ENCODE measurements at places on chromosomes 12 and 14. TPM values are rescaled to one million over a fixed set of nuclear protein-coding genes. Genes with fewer than 3 reads are reported as not detected.

GRCh38 chr14:61462566-61463193 is 141.3 kb downstream of the PRKCH start:
- DNase-seq = no peak
- H3K27ac ChIP-seq = no peak overlapping the region
- peaks cover 75% of the 10 kb centered on the region for H3K4me1 ChIP-seq
- H3K27me3 ChIP-seq = no peaks in the 10 kb centered on the region
- H3K36me3 ChIP-seq = peaks cover 53% of the 10 kb centered on the region

DNA sequence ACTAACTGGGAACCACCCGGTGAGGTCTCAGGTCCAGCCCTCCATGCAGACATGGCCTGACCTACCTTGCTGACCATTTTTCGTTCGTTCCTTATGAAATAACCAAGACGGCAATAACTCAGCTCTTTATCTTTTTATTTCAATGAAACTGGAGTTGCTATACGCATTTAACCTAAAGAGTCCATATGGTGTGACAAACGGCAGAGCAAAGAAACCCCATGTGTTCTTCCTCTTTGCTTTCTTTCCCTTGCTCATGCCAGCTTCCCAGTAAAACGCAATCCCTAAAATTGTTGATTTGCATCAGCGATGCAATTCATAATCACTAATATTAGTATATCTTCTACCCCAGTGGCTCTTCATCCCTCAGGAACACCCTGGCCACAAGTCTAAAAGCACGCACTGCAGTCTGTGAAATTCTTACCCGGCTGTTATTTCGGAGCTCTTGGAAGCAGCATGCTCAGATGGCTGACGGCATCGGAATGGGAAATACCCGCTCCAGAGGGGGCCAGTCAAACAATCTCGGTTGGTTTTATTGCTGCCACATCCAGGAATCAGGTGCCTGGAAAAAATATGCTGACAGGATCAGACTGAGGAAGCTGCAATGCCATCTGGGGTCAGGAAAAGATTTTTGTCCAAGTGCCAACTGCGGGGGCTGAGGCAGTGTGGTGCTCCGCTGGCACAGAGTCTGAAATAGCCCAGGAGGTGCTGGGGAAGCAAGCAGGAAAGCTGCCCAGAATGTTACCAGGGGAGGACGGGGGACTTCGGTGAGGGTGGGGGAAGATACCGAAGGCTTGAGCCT is 28.2 kb upstream of the KCNA1 start:
- no peak for DNase-seq
- no peak overlapping the region for H3K27ac ChIP-seq
- H3K4me3 ChIP-seq = no peak overlapping the region
- peaks cover 6% of the 10 kb centered on the region for H3K36me3 ChIP-seq
- H3K4me1 ChIP-seq = no peaks in the 10 kb centered on the region
- H3K27me3 ChIP-seq = peaks cover 25% of the 10 kb centered on the region

DNA sequence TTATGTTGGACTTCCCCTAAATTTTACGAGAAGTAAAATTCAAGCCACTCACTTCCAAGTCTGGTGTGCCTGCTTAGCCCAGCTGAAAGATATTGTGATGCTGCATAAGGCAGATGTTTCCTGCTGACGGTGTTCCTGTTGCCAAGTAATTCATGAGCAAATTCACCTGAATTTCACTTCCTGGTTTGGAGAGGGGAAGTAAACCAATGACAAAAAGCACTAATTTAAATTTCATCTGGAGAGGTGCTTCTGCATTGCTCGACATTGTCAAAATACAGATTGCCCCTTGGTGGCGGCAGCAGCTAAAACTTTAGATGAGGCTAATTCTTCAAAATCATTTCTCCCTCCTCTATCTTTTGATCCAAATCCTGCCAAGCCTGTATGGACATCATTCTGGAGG is 281.1 kb downstream of the AACS start:
- no peak overlapping the region for H3K4me3 ChIP-seq

The SDR9C7 gene
- total RNA-seq = not detected

The CRIP1 gene
- 82.7 TPM for total RNA-seq

The AQP6 gene
- not detected for total RNA-seq

All from natural killer cell treated with Interleukin-12 subunit alpha and Interleukin-12 subunit beta and Interleukin-15 and Interleukin-18, amount 100 ng/mL, for 72 hours (primary cell).